ENCODE measurements at places on chromosomes 13 and 19.

DNA sequence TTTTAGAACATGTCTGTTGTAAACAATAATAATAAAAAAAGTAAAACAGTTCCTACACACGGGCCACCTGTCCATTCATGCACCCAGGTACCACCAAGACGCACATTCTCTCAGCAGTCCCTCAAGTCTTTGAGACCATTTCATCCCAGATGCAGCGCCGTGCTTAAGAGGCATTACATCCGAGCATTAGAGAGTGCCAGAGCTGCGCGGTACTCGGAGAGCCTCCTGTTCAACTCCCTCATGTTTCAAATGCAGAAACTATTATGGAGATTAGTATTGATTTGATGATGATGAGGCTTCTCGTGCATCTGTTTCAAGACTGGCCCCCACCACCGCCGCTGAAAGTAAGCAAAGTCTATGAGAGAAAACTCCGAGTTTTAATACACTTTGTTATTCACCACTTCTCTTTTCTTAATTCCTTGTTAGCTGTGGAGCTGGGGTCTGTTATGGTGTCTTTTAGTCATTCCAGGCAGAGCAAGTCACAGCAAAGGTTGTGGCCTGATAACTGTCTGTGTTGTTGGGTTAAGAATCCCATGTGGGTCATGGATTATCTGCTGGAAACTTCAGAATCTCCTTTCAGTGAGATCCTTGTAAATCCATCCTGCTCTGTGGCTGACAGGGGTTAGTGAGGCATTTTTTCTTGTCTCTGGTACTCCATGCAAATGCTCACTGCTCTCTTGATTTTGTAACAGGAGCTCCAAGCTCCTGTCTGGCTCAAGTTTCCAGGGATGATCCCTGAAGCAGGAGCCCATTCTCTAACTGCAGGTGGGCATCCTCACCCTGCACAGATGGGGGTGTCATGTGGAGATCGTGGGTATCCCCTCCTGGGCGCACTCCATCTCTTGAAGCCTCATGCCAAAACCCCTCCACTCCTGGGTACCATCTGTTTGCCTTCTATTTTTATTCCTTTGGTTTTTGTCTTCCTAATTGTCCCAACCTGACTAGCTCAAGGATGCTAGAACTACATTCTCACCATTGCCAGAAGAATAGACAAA, 74.9 kb upstream of the MTIF3 start:
- DNase-seq: no peak
- no peak overlapping the region for H3K27ac ChIP-seq

DNA sequence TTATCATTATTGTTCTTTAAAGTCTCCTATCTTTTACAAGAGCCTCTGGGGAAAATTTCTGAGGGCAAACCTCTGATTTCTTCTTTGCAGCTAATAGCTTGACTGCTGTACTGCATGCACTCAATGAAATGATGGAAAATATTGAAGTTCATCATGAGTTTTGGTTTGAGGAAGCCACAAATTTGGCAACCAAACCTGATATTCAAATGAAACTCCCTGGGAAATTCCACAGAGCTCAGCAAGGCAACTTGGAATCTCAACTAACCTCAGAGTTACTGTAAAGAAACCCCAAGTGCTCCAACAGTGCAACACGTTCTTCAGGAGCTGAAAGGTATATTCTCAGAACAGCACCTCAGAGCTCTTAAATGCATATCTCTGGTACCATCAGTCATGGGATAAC, 14.2 kb upstream of the RNF6 start:
- no peak overlapping the region for H3K27ac ChIP-seq
- H3K4me1 ChIP-seq: no peaks in the 10 kb centered on the region
- DNase-seq: no peak
- no peaks in the 10 kb centered on the region for H3K36me3 ChIP-seq
- no peaks in the 10 kb centered on the region for H3K27me3 ChIP-seq

DNA sequence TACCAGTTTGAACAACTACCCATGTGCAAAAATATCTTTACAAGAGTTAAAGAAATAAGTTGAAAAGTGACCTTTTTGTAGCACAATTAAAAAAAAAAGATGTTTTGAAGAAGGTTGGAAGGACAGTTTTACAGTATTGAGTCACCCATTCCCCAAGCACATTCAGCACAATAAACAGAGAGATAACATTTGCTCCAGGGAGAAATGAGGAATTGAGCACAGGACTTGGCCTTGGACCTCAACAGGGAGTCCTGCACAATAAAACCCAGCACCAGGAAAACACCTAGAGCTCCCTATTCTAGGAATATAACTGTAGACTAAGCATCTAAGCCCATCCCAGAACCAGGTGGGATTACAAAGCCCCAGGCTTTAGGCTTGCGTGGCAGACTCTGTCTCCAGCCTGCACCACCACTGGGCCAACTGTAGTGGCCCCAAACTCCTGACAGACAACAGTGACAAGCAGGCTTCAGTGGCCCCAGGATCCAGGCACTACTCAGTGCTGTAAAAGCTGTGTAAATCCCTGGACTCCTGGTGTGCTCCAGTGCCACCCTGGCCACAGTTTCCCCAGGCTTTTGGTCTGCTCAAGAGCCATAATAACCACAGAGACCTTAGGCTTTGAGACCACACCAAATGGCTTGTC, 857.2 kb downstream of the SLITRK1 start:
- H3K27me3 ChIP-seq: no peaks in the 10 kb centered on the region
- H3K4me3 ChIP-seq: no peak overlapping the region
- no peak overlapping the region for H3K27ac ChIP-seq
- H3K4me1 ChIP-seq: no peaks in the 10 kb centered on the region

DNA sequence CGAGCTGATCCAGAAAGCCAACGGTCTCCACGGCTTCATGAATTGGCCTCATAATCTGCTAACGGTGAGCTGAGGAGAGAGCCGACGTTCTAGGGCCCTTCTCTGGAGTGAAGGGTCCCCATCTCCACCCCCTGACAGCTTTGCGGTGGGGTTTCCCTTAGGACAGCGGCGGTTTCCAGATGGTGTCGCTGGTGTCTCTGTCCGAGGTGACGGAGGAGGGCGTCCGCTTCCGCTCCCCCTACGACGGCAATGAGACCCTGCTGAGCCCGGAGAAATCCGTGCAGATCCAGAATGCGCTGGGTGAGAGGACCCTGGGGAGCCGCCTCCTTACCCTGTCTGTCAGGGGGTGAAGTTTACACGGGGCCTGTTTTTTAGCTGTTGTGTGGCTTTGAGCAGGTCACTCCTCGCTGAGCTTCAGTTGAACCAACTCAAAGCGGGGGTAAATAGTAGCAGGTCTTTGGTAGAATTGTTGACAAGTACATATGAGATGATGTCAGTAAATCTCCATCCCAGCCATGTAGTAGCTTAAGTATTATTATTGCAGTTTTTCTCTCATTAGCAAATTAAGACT, 801 bp downstream of the QTRT1 start:
- H3K4me1 ChIP-seq: peaks cover 10% of the 10 kb centered on the region
- peak overlapping the region; percentile 51 for H3K27ac ChIP-seq
- no peak for DNase-seq
- H3K4me3 ChIP-seq: peak overlapping the region; percentile 93
- no peaks in the 10 kb centered on the region for H3K36me3 ChIP-seq

DNA sequence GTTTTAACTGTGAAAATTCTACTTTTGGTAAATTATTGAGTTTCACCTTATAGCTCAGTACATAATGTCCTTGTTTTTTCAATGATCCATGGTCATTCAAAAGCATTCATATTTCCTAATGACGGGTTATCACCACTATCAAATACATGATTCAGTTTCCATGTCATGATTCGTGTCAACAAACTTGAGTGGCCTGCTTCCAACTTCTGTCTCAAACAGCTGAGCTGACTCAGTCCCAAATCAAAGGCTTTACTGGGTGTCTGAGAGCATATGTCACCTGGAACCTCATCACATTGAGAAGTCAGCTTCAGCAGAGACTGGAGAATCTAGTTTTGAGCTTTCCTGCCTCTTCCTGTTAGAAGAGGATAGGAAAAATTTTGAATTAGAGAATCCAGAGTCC, 40.3 kb upstream of the SGCG start:
- H3K4me3 ChIP-seq: no peak overlapping the region
- no peaks in the 10 kb centered on the region for H3K36me3 ChIP-seq
- H3K27ac ChIP-seq: no peak overlapping the region
- H3K4me1 ChIP-seq: no peaks in the 10 kb centered on the region

Data from CD8-positive, alpha-beta memory T cell (primary cell).